Hippocampal formation (tissue), 2 donors: ENCODE measurements at places on chromosomes 2 and 18.
A peak's percentile ranks its signal among the peaks of the same experiment; 100 is the strongest.

- no peak for DNase-seq
Observed at GRCh38 chr18:65659912-65660311, 90.9 kb upstream of the CDH7 start.

GRCh38 chr2:106701203-106702022, 184.6 kb downstream of the ST6GAL2 start:
- DNase-seq, result no peak

DNA sequence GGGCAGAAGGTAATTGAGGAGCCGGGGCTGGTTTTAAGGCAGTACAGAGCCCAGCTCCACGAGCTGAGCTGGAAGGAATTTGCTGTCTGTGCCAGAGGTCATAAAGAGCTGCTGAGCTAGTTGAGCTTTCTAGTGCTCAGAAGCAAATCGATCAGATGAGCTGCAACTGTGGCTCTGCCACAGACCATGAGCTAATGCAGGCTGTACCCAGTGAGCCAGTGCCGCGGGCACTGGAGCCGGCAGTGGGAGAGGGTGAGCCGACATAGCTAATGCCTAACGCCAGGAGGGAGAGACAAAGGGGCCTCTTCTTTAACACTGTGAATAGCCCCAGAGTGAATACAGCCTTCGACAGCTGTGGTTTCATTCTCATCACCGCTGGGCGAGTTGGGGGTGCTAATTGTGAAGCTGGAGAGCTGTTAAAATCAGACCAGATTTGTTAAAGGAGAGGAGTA, 410.1 kb upstream of the TCF4 start:
- peak; percentile 77 for DNase-seq

GRCh38 chr18:77032181-77032701, 100.3 kb downstream of the MBP start:
- DNase-seq, result no peak

DNA sequence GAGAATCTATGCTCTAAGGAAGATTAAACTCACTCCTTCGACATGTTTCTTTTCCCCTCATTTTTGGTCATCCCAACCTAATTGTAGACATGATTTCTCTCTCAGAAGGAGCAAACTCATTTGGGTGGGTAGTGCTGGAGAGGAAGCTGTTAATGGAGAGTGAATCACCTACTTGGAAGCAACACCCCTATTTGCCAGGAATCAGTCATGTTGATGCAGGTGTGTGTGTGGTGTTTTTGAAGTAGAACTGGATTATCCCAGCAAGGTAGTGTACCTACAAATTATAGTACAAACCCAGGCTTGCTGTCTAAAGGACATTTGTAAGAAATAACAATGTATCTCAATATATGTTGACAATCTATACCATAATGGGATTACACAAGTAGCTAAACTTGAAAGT, 186.4 kb downstream of the EPHA4 start:
- DNase-seq, result no peak

DNA sequence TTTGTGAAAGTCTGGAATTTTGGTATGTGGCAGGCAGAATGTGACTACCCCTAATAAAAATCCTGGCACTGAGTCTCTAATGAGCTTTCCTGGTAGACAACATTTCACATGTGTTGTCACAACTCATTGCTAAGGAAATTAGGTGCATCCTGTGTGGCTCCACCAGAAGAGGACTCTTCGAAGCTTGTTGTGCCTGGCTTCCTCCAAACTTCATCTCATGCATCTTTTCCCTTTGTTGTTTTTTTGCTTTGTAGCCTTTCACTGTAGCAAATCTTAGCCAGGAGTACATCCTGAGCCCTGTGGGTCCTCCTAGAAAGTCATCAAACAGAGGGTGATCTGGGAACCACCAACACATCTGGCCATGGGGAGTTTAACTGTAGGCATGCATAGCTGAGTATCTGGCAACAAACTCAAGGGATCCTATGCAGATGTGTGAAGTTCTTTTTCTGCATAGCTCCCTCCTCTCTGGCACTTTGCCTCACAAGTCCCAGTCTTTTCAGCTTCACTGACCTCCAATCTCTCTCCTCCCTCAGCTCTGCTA, 42.1 kb upstream of the SERTAD2 start:
- DNase-seq, result no peak

- DNase-seq, result no peak
Observed at GRCh38 chr2:208294482-208295024, 28.5 kb downstream of the PIKFYVE start.

DNA sequence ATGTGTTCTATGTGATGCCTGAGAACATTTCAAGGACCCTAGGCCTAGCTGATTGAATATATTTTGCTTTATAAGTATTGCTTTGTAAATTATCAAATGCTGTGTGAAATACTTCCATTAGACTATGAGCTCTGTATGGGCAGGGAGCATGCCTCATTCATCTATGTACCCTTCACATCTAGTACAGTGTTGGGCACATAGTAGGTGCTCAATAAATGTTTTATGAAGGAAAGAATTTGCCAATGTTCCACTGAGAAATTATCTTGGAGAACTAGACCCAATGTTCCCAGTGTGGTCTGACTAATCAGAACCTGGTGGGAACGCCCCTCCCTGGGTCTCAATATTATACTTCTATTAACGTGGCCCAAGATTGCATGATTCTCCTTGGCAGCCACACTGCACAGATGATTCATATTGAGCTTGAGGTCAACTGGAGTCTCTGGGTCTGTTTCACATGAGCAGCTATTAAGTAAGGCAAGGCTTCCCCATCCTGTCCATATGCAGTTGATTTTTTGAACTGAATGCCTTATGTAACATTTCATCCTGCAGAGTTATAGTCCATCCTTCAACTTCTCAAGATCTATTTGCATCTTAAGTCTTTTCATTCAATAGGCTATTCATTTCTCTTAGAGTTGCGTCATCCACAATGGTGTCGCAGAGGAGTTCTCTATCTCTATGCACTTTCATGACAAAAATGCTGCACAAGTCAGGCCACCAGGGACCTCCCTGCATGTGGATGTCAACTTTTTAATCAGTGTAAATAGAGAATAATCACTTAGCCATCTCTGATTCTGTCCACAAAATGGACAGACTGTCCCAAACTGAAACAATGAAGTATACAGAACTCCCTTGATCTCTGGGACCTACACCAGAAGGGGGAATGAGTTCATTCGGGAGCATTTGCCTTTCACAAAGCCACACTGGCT, 257.6 kb downstream of the CYP26B1 start:
- DNase-seq, result no peak

DNA sequence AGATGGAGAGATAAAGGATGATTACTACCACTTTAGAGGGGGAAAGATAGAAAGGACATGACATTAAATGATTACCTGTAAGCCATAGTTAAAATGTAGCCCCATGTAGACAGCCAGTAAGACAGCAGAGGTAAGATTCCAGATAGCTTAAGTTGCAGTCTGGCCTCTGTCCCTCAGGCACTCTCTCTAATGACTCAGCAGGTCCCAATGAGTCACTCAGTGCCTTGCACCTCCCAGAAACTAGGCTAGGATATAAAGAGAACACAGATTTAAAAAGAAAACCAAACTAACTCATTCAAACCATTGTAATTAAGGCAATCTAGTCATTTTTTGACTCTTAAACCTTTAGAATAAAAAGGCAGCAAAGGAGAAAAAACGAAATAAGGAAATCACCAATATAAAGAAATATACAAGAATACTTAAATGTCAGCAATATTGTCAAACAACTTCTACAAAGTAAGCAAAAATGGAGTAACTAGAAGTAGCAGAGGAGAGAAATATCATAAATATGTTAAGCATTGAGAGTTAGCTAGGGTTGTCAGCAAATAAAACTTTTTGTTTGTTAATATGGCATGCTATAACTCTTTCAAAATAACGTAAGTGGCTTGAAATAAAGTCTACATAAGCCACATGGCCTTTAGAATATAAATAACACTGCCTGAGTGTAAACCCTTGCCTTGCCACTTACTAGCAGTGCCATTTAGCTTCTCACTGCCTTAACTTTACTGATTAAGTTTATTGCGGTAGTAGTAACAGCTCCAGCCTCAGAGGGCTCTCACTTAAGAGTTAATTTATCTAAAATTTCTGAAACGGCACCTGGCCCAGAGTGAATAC, 48.5 kb downstream of the SOCS6 start:
- DNase-seq, result no peak

- no peak for DNase-seq
Observed at GRCh38 chr18:70385474-70385873, 96.6 kb downstream of the SOCS6 start.

- no peak for DNase-seq
Observed at GRCh38 chr2:197261808-197262226, 48.8 kb downstream of the ANKRD44 start.

- DNase-seq, result no peak
Observed at GRCh38 chr2:86199834-86200177, 549 bp downstream of the MRPL35 start.

DNA sequence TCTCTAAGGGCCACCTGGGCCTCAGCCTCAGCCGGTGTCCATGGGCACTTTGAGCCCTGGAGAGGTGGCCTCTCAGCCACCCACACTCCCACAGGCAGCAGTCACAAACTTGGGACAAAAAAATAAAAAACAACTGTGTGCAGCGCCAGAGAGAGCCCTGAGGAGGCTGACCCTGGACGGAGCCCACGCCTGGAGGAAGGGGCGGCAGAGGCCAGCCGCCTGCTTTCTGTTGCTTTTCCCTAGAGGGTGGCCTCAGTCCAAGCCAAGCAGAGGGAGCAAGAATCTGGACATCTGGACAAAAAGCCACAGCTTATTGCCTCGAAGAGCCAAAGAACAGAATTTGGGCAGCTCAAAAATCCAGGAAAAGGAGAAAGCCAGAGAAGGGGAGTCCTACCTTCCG, 43.3 kb upstream of the LDLRAD4 start:
- DNase-seq, result no peak

DNA sequence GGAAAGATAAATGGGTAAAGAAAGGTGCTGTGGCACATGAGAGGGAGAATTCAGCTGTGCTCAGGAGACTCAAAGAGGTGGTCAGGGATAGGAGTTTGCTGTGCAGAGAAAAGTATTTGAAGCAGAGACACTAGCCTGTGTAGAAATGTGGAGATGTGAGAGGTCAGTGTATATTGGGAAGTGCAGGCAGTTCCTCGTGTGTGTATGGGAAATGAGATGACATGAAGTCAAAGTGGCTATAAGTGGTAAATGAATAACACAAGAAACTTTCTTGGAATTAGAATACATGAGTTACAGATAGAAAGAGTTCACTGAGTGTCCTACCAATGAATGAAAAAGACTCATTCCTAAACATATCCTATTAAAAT, 11.6 kb downstream of the MAP3K20 start:
- no peak for DNase-seq

DNA sequence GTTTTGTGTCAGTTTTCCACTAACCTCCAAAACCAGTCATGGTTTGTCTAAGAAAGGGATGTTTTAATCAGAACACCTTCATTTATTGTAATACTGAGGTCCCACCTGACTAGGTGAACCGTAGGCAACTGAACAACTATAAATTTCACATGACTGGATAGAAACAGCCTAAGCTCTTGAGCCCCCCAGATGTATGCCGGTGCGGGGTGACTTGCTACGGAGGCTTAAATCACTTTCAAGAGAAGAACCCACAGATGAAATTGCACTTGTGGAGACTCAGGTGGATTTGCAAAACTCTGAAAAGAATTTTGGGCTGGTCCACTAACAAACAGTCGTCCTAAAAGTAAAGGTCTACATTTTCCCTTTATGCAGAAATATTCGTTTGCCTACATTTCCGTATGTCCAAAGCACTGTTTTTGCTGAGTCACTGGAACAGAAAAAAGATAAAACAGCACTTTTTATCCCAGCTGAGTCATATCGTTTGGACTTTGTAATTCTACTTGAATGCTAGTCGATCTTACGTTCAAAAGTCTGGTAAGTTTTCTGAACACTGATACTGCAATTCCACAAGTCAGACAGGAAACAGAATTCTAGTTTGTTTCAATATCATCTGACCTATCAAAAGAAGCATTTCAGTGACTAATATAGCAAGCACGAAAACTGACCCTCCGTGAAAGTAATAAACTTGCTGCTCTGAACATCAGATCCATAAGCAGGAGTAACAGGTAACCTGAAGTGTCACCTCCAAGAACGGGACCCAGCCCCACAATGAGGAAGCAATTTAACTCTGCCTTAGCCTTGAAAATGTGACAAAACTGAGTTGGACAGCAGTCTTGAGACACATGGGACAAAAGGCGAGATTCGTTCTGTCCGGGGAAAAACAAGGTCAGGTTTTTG, 18.1 kb downstream of the ZNF516 start:
- DNase-seq, result no peak

DNA sequence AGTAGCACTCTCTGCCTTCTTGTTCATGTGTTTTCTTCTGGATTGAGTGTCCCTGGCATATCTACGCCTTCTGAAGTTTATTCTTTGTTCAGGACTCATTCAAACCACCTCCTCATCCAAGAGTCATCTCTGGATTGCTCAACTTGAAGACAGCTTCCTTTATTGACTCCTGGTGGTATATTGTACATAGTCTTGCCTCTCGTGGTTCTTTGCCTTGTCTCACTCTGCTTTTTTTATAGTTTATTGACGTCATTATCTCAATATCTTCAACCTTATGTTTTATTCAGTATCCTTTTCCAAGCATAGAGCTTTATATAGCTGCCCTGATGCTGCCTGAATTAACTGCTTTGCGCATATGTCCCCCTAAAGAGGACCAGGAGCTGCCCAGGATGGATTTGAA, 161.7 kb downstream of the INSIG2 start:
- no peak for DNase-seq

DNA sequence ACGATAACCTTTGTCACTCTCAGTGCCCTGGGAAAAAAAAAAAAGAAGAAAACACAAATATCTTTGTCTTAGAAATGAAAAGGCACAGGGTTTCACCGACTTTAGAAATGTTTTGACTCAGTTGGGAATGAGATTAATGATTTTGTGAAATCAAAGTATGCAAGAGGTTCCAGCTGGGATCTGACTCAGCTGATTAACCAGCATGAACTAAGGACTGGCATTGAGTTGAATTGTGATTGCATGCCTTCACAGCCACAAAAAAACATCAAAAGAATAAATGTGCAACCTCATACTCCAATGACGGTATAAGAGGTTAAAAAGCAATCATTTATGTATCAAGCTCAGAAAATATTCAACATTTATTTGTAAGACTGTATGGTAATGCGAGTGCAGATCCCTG, 566.6 kb upstream of the DSEL start:
- no peak for DNase-seq

DNA sequence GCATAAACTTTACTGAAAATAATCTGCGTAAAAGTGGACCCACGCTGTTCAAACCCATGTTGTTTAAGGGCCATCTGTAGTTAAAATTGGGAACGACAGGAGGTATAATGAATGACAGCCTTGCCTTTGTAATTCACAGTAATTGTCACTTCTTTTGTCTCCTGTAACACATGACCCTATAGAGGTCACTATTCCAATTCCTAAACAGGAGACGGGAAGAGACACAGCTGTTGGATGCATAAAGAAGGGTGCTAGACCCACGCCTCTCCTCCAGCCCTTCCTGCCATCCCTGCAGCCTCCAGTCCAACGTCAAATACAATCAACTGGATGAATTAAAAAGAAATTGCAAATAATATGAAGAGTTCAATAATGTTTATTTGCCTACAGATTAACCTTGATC, 63.1 kb upstream of the NFATC1 start:
- DNase-seq, result no peak

- DNase-seq, result no peak
Observed at GRCh38 chr2:26610504-26611335, 30.4 kb downstream of the CIB4 start.

GRCh38 chr2:107721178-107721577, 105.5 kb upstream of the RGPD4 start:
- DNase-seq, result no peak
